ENCODE measurements at places on chromosomes 12 and 14.
A peak's percentile ranks its signal among the peaks of the same experiment; 100 is the strongest.

DNA sequence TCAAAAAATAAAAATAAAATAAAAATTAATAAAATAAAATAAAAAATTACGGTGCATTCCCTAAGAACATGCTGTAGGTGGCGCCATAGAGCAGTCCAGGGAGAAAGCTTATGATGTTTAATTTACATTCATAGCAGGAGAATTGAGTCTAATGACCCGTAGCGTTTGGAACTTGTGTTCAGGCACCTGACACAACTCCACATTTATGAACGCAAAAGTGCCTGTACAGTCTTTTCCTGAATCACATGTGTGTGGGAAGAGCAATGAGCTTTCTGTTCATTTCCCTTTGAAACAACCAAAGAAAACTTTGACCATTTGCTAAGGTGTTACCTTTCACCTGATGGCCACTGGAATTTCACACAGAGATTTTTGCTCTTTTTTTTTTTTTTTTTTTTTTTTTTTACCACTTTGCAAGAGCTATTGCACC is 60.6 kb upstream of the KCNA1 start:
- no peak overlapping the region for H3K27ac ChIP-seq
- H3K4me3 ChIP-seq: no peak overlapping the region
- H3K36me3 ChIP-seq: no peaks in the 10 kb centered on the region
- no peaks in the 10 kb centered on the region for H3K27me3 ChIP-seq

DNA sequence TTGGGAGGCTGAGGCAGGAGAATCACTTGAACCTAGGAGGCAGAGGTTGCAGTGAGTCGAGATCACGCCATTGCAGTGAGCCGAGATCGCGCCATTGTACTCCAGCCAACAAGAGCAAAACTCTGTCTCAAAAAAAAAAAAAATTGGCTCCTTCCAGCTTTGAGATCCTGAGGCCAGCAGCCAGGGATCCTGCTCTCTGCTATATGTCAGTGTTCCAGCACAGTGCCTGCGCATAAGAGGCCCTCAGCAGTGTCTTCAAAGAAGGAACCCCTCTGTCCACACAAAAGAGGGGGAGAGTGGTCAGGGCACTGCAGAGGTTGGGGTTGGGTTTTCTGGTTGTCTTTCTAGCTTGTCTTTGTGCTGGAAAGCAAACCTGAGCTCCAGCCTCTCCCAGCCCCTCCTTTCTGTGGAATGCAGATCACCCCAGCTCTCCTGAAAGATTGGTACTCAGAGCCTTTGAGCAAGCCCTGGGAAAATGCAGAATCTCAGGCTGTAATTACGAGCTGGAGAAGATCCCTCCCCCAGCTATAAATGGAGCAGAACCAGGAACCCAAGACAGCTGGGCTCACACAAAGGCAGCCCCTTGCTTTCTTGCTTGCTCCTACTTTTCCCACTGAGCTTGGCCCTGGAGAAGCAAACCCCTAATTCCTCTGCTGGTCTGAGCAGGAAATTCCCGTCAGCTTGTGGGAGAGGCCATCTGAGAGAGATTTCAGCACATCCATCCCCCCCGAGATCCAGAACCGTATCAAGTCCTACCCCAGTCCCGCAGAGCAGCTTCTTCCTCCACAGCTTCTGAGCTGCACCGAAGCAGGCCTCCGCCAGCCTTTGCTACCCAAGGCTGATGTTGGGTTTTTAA is 205.7 kb downstream of the ZFP36L1 start:
- H3K27ac ChIP-seq: no peak overlapping the region
- no peak overlapping the region for H3K4me3 ChIP-seq
- DNase-seq: no peak
- H3K36me3 ChIP-seq: no peaks in the 10 kb centered on the region
- no peaks in the 10 kb centered on the region for H3K27me3 ChIP-seq

DNA sequence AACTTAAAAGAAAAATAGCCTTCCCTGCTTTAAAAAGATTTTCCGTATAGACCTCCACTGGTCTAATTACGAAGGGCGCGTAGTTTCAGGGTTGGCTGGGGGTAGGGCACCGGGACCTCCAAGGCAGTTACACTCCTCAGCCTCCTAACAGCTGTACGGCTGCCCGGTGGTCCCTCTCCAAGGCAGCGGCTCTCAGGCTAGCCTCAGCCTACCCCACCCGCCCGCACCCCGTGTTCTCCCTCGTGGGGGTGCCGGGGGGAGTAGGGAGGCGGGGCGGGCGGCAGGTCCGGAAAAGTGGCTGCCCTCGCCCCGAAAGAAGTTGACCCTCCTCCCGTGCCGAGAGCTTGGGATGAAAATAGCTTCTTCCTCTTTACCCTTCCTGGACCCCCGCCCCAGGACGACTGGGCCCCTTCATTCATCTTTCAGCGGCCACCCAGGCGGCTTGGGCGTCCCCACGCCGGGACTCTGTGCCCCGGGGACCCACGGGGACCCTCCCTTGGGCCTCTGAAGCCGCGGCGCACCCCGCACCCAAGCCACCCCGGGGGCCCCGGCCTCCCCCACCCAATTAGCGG is 991 bp upstream of the RCOR1 start:
- no peak for DNase-seq
- H3K27me3 ChIP-seq: no peaks in the 10 kb centered on the region
- H3K4me1 ChIP-seq: peaks cover 36% of the 10 kb centered on the region
- peak overlapping the region; percentile 89 for H3K4me3 ChIP-seq
- H3K36me3 ChIP-seq: no peaks in the 10 kb centered on the region

DNA sequence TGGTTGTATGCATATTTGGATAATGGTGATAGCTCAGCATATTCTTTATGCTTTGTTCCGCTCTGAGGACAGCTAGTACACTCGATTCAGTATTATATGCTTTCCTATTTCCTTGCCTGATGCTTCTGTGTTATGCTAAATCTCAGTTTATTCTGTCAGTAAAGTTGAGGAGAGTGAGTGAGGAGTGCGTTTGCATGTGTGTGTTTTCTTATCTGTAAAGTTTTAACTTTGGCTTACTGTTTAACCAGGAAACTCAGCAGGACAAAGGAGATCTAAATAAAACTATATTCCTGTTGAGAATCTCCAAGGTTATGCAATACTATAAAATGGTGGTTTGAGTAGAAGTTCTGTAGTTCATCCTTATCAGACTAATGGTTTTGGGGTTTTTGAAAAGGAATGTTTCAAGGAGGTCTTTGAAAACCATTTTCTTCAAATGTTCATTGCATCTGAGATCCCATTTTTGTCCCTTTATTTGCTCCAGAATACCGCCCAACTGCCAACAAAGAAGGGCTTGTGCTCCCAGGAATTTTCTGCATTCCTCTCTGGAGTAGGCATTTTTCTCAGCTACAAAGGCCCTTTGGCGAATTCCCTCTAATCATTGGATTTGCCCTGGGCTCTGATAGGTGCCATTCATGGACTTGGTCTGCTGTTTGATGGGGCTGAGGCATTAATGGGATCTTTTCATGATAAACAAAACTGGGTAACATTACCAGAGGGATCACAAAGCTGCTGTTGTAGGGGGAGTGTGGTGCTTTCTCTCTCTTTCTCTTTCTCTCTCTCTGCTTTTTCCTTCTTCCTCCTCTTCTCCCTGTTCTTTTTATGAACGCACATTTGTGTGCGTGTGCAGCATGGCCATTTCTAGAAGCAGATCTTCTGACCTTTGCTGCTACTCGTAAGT is 71.7 kb downstream of the HMGA2 start:
- no peak for DNase-seq
- H3K27ac ChIP-seq: no peak overlapping the region
- no peaks in the 10 kb centered on the region for H3K36me3 ChIP-seq
- no peaks in the 10 kb centered on the region for H3K4me1 ChIP-seq

- no peaks in the 10 kb centered on the region for H3K36me3 ChIP-seq
- H3K4me3 ChIP-seq: peak overlapping the region; percentile 75
- H3K4me1 ChIP-seq: peaks cover 16% of the 10 kb centered on the region
- DNase-seq: peak; percentile 42
Observed at GRCh38 chr14:104137297-104138097, 890 bp upstream of the KIF26A start.

All from naive B cell (primary cell).